Hindlimb muscle (tissue), 1 donor: ENCODE measurements at places on chromosomes 1 and 21.

- DNase-seq, result no peak
These were observed 357.0 kb upstream of the NCAM2 start for GRCh38 chr21:20641241-20641640.

GRCh38 chr1:32773018-32773763, 44.0 kb downstream of the YARS1 start:
- DNase-seq, result peak; percentile 64

GRCh38 chr1:181310560-181310959, 172.8 kb upstream of the CACNA1E start:
- no peak for DNase-seq

DNA sequence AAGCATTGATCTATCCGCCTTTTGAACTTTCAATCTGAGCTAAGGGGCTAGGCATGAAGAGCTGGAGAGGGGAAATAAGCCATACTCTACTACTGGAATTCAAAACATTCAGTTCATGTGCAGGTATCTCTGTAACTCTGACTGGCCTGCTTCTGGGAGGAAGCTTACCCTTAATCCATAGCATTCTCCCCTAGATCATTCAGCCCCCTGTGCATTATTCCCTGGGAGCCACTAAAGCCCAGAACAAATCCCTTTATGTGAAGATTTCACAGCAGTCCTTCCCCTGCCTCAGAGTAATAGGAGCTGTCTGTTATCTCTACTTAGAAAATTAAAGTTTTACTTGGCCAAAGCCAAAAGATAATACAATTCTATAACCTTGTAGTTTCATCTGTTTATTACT, 300.7 kb downstream of the SEC16B start:
- no peak for DNase-seq

GRCh38 chr1:43441894-43442637, 11.7 kb downstream of the HYI start:
- DNase-seq, result no peak

DNA sequence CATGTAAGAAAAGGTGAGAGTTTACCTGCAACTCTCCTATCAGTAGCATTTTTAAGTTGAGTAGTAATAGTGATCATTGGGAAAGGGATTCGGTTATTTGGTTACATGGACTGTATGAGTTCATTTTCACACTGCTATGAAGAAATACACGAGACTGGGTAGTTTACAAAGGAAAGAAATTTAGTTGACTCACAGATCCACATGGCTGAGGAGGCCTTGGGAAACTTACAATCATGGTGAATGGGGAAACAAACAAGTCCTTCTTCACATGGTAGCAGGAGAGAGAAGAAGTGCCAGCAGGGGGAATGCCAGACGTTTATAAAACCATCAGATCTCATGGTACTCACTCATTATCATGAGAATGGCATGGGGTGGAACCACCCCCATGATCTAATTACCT, 59.3 kb upstream of the FBXO28 start:
- DNase-seq, result no peak

DNA sequence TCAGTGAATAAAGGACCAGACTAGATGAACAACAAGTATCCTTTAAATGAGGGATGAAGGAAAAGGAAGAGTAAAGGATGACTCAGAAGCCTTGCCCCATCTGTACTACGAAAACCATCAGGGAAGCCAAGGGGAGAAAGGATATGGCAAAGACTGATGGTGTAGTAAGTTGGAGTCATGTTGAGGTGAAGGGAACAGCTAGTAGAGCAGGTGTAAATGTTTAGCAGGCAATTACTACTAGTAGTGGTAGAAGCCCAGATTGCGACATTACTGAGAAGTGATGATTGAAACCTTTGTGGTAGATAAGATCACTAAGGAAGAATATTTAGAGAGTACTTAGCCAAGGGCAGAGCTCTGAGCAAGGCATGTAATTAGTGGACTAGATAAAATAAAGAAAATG, 84.0 kb downstream of the PHTF1 start:
- DNase-seq, result no peak

GRCh38 chr1:10794724-10795275, 1.6 kb downstream of the CASZ1 start:
- DNase-seq, result no peak

DNA sequence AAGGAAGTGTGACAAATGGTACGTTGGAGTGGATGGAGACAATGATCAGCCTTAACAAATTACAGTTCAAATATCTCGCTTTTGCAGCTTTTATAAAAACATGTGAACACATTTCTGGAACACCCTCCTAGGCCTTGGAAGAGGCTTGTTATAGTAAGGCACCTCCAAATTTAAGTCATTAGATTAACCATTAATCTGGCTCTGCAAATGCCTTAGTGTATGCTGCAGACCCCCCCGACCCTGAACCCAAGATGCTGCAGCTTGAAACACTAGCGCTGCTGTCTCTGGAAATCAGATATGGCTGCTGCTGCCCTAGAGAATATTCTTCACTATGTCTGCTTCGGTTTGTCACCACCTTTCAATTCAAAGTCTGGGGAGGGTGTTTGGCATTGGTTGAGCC, 196.4 kb downstream of the MIS18A start:
- DNase-seq, result no peak

DNA sequence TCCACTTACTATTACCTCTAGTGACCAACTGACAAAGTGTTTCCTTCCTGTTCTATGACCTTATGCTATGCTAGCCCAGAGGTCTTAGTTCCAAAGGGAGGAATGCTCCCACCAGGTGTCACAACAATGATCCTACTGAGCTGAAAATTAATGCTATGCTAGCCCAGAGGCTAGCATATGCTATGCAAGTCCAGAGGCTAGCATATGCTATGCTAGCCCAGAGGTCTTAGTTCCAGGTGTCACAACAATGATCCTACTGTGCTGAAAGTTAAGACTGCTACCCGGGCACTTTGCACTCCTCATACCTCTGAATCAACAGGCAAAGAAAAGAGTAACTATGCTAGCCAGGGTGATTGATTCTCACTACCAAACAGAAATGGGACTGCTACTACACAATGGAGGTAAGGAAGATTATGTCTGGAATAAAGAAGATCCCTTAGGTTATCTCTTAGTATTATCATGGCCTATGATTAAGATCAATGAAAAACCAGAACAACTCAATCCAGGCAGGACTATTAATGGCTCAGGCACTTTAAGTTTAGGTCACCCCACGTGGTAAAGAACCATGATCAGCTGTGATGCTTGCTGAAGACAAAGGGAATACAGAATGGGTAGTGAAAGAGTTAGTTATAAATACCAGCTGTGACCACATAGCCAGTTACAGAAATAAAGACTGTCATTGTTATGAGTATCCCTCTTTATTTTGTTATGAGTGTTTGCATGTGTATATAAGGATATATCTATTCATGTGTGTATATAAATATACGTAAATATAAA, 114.1 kb downstream of the CSMD2 start:
- DNase-seq, result no peak

GRCh38 chr1:32702599-32703478, at the start of gene SYNC:
TSS of gene SYNC (minus strand) at chr1:32702770. CDS start at chr1:32702660, 110 bp downstream.
- no peak for DNase-seq

GRCh38 chr1:40630488-40631223, 34.8 kb downstream of the RIMS3 start:
- DNase-seq, result no peak

- DNase-seq, result peak; percentile 62
These were observed 70.4 kb downstream of the CACHD1 start for GRCh38 chr1:64540265-64540791.

DNA sequence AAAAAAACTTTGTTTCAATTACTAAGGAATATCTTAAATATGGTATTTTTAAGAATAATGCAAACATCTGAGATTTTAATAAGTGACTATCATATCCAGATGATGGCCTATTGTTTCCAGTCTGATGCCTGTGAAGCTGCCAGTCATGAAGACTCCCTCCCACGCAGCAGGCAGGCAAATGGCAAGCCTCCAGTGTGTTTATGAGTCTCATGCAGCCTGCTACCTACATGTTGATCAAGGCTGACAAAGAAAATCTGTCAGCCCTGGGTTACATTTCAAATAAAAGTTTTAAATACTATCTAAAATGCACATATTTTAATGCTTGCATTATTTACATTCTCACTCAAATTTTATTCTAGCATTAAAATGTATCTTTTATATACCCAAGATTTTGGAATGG, 137.6 kb upstream of the RNPC3 start:
- no peak for DNase-seq

GRCh38 chr1:115172270-115172669, 83.0 kb upstream of the TSPAN2 start:
- no peak for DNase-seq

DNA sequence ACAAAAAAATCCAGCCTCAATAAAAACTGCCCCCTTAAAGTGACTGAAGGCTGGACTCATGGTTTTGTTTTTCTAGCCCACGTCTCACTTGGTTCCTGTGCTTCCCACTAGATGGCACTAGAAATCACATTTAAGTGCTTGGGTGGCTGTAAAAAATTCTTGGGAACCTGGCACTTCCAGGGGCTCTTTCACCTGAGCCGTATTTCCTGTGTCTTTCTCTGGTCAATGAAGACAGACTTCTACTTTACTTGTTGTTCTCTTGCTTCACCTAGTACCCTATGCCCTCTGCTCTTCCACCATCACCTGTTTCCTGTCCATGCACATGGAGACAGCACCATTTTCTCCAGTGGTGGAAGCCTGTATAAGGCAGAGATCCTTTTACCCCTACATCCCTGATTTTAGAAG, 20.0 kb downstream of the METTL13 start:
- peak; percentile 32 for DNase-seq

DNA sequence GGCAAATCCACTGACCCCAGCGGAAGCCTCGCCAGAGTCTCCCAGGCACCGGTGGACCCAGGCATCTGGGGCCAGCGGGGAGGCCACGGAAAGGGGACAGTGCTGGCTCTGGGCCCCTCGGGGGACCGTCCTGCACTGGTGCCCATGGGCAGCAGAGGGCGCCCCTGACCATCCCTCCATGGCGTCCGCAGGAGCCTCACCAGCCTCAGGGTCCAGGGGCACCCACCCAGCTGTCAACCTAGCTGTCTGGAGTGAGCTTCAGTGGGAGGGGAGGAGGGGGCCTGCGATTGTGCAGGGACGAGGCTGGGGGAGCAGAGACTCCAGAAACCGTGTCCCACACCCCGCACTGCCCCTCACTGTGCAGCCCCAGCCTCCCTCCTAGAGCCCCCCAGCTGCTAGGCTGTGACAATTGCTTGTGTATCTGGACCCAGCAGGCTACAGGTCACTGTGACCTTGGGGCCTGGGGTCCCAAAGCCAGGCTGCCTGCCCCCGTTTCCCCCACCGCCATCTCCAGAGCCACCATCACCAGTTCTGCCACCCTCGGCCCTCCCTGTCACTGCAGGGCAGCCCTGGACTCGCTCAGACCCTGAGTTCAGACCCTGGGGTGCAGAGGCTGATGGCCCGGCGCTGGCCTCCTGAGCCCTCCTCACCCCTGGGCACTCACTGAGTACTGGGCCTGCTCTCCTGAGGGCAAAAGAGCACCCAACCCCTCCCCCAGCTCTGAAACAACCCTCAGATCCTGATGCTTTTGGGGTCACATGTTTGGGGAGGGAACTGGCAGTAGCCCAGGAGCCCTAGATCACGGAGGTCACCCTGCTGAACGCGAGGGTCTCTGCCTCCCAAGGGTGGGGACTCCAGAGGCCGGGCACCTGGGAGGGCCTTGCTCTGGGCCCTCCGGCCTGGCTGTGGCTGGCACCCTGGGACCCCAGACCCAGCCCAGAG, 10.6 kb upstream of the COL6A1 start:
- DNase-seq, result no peak

DNA sequence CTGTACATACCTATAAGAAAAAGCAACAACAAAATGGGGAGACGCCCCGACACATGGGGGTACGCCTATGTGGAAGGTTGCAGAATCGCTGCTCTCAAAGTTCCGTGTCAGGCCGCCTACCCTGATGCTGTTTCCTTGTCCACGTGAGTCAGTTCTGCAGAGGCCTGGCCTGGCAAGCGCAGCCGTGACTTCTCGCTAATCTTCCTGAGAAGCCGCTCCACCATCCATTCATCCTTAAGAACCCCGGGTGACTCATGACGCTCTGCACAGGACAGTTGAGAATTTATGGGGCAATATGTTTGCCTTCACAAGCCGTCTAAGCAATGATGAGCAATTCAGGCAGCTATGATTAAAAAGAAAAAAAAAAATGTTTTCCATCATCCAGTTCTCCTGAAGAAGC, 122.3 kb upstream of the TMPRSS2 start:
- no peak for DNase-seq

DNA sequence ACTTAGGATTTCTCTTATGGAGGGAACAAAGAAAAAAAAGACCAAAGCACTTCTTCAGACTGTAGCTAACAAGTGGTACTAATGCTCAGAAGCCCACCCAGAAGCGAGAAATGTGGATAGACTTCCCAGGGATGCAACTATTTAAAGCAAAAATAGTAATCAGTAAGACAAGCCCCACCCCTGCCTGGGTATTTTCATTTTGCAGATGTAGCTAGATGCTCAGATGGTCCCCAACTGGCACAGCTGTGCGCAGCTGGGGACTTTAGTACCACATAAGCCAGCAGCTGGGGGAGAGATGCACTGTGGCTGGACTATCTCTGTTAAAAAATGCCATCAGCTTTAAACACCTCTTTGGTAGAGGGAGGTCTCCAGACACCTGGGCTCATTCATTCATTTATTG, 77.8 kb upstream of the SPAG17 start:
- DNase-seq, result no peak

GRCh38 chr21:37869661-37870060, 46.6 kb downstream of the KCNJ6 start:
- no peak for DNase-seq

GRCh38 chr1:197137322-197137721, 9.1 kb downstream of the ASPM start:
- DNase-seq, result no peak

GRCh38 chr1:245645406-245645805, 490.6 kb downstream of the KIF26B start:
- no peak for DNase-seq

- DNase-seq, result no peak
These were observed 39.5 kb downstream of the PTPRC start for GRCh38 chr1:198678301-198678836.

- DNase-seq, result no peak
These were observed 38.5 kb upstream of the USP1 start for GRCh38 chr1:62398377-62398776.

GRCh38 chr1:64124704-64125440, 78.6 kb upstream of the UBE2U start:
- peak; percentile 22 for DNase-seq

DNA sequence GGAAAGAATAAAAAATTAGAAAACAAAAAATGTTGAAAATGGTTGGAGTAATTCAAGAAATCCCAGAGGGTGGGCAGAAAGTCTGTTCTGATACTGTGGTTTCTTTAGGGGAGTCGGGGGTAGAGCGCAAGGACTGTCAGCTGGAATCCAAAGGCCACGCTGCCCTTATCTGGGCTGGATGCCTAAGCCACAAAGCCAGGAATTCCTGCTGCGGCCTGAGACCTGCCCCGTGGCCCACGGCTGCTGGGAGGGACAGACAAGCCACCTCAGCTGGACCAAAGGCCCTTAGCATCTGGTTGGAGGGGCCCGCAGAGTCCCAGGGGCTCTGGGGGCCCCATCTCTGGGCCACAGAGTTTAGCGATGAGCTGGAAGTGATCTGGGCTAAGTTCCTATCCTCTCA, 60.2 kb downstream of the DMRTB1 start:
- DNase-seq, result no peak

- DNase-seq, result no peak
These were observed 60.7 kb downstream of the CDC14A start for GRCh38 chr1:100413035-100413434.

GRCh38 chr1:222390181-222390580, 157.7 kb downstream of the HHIPL2 start:
- no peak for DNase-seq
